HEK293T (cell line): ENCODE measurements at places on chromosomes 2 and 18.

- no peak for DNase-seq
These were observed 29.0 kb downstream of the PIGN start for GRCh38 chr18:62157843-62158242.

DNA sequence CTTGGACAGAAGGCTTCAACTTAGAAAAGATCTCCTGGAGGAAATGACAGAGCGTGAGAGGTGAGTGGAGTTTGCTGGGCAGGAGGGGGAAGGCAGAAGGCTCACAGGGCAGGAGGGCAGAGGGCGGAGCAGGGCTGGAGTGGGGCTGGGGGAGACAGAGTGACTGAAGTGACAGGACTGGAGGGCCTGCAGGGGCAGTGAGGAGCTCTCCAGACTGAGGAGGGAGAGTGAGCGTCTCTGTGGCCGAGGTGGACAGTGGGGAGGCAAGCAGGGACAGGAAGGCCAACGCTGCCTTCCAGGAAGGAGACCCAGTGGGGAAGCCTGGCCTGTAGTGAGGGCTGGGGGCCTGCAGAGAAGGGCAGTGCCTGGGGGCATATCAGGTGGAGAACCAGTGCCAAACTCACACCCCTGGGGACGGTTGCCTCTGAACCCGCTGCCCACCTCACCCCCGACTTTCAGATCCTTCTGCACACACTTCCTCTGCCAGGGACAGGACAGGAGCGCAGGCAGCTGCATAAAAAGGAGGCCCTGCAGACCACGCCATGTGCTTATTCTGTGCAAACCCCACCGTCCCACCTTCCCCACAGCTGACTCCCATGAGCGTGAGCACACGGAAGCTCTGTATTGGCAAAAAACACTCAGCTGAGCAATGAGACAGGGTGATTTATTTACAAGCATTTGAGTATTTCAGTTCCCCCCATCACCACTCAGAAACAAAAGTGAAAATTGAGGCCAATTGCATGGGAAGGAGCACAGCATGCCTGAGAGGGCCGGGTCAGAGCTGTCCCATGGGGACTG is 244.3 kb downstream of the FAM210A start:
- no peak for DNase-seq

DNA sequence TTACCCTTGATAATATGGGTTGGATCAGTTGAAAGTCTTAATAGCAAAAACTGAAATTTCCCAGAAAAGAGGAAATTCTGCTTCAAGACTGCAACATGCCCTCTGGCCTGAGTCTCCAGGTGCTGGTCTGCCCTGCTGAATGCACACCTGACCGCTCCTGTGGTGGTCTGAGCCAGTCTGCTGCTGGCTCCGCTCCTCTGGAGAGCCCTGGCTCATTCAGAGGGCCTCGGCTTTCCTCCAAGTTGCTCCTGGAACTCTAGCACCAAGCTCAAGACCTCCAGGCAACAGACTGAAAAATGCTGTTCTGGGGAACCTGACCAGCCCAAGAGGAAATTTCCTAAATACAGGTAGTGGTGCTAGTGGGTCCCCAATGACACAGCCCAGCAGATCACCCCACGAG is 64.8 kb downstream of the DIPK1C start:
- no peak for DNase-seq

- no peak for DNase-seq
These were observed 25.1 kb upstream of the CAB39 start for GRCh38 chr2:230687498-230687897.

GRCh38 chr2:158745067-158745865 is 49.9 kb upstream of the DAPL1 start:
- peak; percentile 41 for DNase-seq

- DNase-seq: no peak
These were observed 9.3 kb upstream of the EFHD1 start for GRCh38 chr2:232623768-232624765.

DNA sequence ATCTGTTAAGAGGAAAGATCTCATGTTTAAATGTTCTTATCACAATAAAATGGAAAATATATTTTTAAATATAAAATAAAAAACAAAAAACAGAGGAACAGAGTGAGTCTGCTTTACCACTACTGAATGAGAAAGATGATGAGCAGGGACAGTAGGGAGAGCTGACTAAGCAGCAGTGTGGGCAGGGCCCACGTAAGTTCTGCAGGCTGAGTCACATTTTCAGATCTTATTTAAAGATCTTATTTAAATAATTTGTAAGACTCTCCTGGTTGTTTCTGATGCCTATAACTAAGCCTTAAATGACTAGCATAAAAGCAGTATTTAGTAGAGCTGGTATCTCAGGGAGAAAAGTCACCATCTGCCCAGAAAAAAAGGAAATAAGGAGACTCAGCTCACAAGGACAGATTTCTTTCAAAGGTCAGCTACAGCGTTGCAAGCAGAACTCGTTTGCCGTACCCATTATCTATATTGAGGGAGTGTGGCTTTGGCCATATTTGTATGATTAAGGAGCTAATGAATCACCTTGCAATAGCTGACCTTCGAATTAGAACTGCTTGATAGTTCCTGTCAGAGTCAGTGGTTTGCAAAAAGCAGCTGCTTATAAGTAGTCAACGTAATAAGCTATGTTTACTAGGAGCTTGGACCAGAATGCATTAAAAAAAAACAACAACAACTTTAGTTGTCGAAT is 322.1 kb upstream of the CHAC2 start:
- no peak for DNase-seq

DNA sequence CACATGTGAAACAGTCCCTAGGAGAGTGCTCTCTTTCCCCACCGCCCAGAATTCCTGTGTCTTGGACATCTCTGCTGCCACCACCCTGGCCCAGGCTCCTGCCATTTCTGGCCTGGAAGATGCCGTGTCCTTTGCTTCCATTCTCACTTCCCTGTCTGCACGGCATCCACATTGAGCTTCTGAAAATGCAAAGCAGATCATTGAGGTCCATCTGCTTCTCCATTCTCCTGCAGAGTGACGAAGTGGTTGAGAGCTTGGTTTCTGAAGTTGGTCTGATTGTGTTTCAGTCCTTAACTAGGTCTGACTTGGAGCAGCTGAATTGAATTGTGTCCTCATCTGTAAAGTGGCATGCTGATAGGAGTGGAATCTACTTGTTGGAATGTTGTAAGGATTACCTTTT is 98.7 kb upstream of the MGAT5 start:
- DNase-seq: no peak

- DNase-seq: no peak
These were observed 260.5 kb upstream of the RASGRP3 start for GRCh38 chr2:33215983-33216382.

- peak; percentile 35 for DNase-seq
These were observed 142.3 kb upstream of the ITGA6 start for GRCh38 chr2:172285010-172285621.

DNA sequence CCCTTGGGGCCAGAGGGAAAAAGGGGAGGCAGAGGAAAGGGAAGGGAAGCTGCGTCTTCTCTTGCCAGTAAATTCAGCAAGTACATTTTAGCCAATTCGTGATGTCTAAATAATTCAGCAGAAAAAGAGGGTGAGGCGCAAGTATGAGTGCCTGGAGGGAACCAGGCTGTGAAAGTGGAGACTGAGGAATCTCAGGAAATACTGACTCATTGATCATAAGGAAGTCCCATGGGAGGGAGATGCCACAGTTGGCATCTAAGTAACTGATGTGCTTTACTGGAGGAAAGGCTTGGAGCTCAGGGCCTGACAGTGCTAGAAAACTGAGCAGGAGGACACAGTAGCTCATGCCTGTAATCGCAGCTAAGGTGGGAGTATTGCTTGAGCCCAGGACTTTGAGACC is 31.1 kb downstream of the KIF5C start:
- DNase-seq: no peak

- no peak for DNase-seq
These were observed 133.9 kb downstream of the ZNF532 start for GRCh38 chr18:58998401-58999203.

- no peak for DNase-seq
These were observed 266.1 kb upstream of the SP5 start for GRCh38 chr2:170449034-170449433.
